ENCODE measurements at places on chromosomes 2 and 18.

DNA sequence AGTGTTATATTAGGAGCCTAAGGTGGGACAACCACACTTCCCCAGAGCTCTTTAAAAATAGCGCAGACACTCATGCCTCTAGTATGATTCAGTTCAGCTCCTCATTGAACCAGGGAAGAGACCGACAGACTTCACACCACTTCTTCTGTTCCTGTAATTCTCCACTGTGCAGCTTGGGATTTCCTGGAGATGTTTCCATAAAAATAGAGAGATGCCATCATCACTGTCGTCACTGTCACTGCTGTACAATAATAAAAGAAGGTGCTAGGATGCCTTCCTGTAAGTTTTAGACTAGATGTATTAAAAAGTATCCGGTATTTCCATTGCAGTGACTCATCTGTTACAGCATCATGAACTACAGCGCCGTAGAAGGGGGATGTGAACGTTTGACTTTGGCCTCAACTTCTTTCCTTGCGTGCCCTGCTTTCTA is 110.9 kb downstream of the FAM210A start:
- DNase-seq = no peak

DNA sequence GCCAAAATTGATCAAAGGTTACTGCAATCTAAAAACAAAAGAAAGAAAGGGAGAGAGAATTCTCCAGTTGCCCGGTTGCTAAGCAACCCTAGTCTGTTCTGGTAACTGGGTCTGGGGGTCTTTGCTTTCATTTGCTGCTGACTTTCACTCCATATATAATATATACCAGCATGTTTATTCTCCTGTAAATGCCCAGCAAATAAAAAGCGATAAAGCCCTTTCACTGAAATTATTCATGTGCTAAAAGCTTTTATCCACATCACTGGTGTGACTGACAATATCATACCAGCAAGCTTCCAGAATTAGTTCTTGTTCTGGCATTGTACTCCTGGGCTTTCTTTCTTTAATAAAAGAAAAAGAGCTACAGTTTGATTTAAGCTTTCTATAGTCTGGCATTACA is 75.5 kb upstream of the ST8SIA3 start:
- DNase-seq = no peak

GRCh38 chr2:237859533-237860272 is at the start of gene RAMP1:
Gene RAMP1, plus strand, starts transcription at chr2:237859623. Its CDS starts 53 bp downstream, at chr2:237859676.
- peak; percentile 34 for DNase-seq

DNA sequence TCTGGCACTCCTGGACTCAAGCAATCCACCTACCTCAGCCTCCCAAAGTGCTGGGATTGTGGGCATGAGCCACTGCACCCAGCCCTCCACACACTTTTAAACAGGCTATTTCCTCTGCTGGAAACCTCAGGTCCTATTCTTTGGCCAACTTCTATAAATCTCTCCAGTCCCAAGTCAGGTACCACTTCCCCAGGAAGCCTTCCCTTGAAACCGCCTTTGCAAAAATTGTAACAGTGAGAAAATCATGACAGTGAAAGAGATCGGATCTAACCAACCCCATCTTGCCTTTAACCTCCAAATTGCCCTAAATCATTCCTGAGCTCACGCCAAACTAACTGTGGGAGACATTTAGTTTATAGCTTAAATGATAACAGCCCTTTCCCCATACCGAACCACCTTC is 67.3 kb upstream of the CABLES1 start:
- DNase-seq = no peak

GRCh38 chr2:105820691-105821090 is 76.0 kb downstream of the NCK2 start:
- no peak for DNase-seq

- no peak for DNase-seq
These were observed 27.0 kb downstream of the GCA start for GRCh38 chr2:162370931-162371330.

DNA sequence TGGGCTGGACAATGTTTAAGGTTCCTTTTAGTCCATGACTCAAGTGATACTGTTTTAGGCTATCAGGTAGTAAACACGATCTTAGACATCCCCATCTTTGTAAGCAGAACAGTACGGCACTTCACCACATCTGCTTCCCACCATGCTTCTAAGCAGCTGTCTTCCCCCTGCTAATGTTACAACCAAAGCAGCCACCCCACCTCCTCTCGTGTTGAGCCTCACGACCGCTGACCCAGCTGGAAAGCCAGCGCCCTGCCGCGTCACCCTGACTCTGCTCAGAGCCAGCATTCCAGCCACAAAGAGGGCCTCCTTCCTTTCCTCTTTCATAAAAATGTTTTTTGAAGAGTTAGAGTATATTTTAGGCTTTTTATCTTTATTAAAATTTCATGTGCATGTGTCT is 9.4 kb downstream of the MTERF4 start:
- no peak for DNase-seq

Data from cerebellar cortex (tissue), 1 donor.